ENCODE measurements at places on chromosomes 2 and 18.
A peak's percentile ranks its signal among the peaks of the same experiment; 100 is the strongest.

DNA sequence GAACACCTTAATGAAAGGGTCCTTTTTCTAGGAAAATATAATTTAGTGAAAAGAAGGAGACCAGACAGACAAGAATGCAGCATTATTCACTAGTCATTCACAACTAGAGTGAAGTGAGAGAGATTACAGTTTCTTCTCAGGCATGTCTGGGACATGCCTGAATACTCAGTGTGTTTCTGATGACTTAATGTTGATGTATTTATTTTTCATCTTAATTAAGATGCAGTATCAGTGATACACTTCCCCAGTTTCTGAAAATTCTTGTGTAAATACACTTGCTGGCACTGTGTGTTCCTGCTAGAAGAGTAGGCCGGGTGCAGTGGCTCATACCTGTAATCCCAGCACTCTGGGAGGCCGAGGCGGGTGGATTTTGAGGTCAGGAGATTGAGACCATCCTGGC is 143.6 kb downstream of the MYO3B start:
- DNase-seq = no peak

- peak; percentile 36 for DNase-seq
Measured at GRCh38 chr18:2881088-2881839, 34.5 kb downstream of the EMILIN2 start.

GRCh38 chr2:99485824-99486223 is 4.0 kb downstream of the REV1 start:
- DNase-seq = no peak

GRCh38 chr2:170905864-170906263 is 23.2 kb upstream of the GORASP2 start:
- DNase-seq = no peak

DNA sequence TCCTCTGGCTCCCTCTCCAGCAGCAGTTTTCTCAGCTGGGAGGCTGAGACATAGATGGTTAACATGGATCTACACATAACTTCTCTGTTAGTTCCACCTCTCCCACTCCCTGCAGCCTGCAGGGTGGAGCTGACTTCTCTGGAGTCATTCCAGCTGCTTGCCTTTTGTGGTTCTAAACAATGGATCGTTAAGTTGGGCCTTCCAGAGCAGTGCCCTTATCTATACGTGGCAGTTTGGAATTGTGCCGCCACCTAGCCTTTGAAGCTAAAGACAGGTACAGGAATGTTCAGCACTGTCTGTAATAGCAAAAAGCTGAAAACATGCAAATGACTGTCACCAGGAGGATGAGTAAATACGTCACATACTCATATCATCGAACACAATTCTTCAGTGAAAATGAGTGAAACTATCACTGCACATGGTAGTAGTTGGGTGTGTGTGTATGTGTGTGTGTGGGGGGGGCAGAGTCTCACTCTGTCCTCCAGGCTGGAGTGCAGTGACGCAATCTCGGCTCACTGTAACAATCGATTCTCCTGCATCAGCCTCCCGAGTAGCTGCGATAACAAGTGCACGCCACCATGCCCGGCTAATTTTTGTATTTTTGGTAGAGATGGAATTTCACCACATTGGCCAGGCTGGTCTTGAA is 50.3 kb downstream of the SH2D6 start:
- DNase-seq = peak; percentile 75

DNA sequence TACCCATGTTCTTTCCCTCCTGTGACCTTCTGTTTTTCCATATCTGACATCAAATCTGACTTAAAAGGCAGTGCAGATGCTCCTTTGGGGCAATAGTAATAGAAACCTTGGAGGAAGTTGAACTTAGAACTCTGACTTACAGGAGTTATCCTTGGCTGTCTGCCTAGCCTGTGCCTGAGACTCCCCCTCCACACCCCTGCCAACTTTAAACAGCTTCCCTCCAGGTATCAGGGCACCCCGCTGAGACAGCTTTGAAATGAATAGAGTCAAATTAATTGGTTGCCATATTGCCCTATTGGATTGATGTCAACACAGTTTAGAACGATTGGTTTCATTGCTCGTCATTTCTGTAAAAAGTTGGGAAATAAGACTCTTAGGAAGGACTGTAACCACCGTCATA is 322.0 kb downstream of the PRKCE start:
- no peak for DNase-seq

- DNase-seq = no peak
Measured at GRCh38 chr2:20665243-20666004, 1.5 kb upstream of the GDF7 start.

GRCh38 chr2:207766697-207767460 is 2.8 kb downstream of the FZD5 start:
- DNase-seq = peak; percentile 71

GRCh38 chr18:12645751-12646203 is 12.1 kb downstream of the SPIRE1 start:
- DNase-seq = no peak

- no peak for DNase-seq
Measured at GRCh38 chr2:10941383-10941782, 29.6 kb downstream of the KCNF1 start.

DNA sequence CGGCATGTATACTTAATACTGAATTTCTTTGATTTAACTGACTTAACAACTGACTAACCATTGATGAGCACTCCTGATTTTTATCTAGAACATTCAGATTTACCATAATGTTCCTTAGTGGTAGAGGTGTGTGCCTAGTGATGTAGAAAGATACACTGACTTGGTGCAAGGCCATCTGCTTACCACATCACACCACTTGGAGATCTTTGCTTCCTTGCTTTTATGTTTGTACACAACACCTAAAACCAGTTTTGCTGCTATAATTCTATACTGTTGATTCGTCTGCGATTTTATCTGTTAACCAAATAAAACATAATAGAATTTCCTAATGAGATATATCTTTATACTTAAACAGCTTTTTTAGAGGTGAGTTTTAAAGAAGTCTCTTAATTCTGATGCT is 3.9 kb upstream of the FARP2 start:
- DNase-seq = no peak

DNA sequence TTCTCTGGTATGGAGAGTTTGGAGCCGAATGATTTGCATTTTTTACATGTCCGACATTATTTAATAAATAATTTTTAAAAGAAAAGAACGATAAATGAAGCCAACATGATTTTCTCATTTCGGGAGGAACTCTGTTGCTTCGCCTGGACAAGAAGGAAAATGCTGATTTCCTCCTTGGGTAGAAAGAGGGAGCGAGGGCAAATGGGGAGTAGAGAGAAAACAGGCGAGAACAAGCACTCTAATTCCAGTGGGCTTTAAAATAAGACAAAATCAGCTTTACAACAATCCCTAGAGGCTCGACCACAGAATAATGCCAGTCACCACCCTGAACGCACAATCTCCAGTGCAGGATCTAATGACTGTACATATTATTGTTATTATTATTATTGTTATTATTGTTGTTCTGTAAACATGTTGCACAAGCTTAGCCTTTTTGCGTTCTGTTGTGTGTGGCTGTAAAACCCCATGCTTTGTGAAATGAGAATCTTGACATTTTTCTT is 3.7 kb downstream of the DLX1 start:
- DNase-seq = no peak

- DNase-seq = no peak
Measured at GRCh38 chr2:151481744-151482143, 72.0 kb downstream of the RIF1 start.

- peak; percentile 37 for DNase-seq
Measured at GRCh38 chr18:48019557-48020325, 89.3 kb upstream of the SMAD2 start.

DNA sequence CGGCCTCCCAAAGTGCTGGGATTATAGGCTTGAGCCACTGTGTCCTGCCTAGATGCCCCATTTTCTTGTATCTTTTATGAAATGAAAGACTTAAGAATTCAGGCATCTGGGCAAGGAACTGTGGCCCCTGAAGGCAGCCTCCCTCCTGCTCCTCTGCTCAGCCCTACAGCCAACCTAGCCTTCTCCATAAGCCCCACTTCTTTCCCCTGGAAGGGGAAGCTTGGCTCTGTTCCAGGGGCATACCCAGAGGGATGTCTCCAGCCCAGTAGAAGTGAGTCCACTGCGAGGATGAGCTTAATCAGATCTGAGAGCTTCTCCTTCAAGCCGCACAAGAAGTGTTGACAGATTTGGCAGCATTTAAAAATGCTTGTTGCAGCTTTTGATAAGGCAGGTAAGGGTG is 39.7 kb downstream of the RHOB start:
- no peak for DNase-seq

- peak; percentile 59 for DNase-seq
Measured at GRCh38 chr2:186590759-186591505, 1.1 kb downstream of the ITGAV start.

GRCh38 chr2:145644820-145645302 is 1124.9 kb upstream of the ZEB2 start:
- no peak for DNase-seq

GRCh38 chr2:160940271-160940670 is 220.0 kb upstream of the TANK start:
- no peak for DNase-seq

- no peak for DNase-seq
Measured at GRCh38 chr2:39778233-39778632, 825 bp downstream of the THUMPD2 start.

- DNase-seq = no peak
Measured at GRCh38 chr2:58054264-58054663, 7.7 kb downstream of the VRK2 start.

- DNase-seq = no peak
Measured at GRCh38 chr2:56009758-56010458, 86.3 kb upstream of the EFEMP1 start.

GRCh38 chr18:59986139-59986538 is 86.3 kb downstream of the PMAIP1 start:
- no peak for DNase-seq

DNA sequence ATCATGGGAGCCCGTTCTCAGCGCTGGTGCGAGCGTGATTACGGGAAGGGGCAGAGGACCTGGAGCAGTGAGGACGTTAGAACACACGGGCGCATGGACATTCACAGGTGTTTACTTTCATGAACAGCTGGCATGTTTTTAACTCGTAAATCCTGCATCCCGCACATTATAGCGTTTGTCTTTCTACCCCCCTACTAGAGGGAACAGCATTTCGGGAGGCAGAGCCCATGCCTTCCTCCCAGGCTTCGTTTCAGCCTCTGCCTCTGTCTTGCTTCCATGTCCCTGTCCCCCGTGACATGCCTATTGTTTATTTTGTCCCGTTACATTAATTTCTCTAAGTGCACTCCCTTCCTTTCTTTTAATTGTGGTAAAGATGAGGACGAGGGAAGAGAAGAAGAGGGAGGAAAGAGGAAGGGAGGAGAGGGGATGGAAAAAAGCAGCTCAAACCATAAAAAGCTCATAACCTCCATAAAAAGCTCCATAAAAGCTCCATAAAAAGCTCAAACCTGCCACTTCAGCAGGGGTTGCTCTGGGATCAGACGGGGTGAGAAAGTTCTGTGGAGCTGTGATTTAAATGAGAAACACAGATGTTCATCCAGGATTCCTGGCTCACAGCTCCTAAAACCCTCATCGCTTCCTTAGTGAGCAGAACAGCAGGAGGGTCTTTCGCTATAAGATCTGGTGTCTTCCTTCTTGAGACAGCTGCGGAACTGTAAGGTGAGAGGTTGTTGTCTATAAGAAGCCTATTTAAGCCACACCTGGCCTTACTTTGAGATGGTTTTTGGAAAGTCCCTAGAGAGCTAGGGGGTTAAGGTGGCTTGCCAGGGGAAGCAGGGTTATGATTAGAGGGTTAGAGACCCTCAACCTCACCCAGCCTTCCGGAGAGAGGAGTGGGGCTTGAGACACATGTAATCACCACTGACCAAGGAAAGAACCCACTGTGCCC is 66.6 kb upstream of the SNTG2 start:
- DNase-seq = peak; percentile 31

- peak; percentile 73 for DNase-seq
Measured at GRCh38 chr2:29010946-29011345, 29.8 kb downstream of the TOGARAM2 start.

DNA sequence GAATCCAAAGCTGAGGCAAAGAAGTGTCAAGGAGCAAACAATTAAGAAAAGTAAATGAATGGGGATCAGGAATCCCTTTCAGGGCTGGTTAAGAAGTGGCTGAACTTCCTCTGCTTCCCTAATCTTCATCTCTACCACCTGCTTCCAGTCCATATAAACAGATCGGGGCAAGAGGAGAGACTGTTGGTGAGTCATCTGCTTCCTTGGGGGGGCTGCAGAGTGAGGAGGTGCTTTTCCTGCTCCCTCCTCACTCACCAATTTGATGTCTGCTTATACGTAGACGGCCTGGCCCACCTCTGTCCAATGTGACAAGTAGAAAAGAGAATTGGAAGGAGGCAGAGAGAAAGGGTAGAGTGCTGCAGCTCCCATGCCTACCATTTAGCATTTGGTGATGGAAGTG is 68.4 kb downstream of the NAB1 start:
- no peak for DNase-seq

GRCh38 chr2:163657281-163657656 is 78.5 kb downstream of the FIGN start:
- DNase-seq = no peak

DNA sequence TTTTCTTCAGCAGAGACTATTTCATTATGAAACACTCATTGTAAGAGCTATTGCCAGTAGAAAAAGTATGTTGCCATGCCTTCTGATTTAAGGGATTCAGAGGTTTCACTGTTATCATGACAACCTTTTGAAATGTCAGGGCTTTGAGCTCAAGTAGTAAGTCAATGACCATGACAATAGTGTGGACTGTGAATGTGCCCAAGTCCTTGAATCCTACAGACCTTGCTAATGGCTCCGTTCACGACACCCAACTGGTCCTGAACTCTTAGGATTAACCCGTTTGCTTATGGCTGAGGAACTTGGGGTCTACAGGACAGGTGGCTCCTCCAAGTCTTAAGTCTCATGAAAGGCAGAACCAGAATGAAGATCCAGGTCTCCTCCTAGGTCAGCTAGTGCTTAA is 17.6 kb upstream of the KIDINS220 start:
- DNase-seq = no peak

DNA sequence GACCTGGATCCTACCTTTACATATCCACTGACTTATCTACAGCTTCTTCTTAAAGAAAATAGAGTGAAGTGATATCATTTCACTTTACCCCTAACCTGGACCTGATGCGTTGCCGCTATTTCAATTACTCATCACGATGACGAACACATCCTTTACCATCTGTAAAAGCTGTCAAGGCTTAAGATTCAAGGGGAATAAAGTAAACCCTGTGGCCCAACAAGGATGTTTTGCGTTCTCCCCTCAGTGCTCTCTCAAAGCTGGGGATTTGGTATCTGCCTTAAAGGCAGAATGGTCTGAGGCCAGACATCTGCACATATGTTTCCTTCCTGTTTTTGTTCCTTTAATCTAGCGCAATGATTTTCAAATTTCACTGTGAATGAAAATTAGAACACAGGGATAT is 100.1 kb upstream of the KLF7 start:
- no peak for DNase-seq

All from islet precursor cell (in vitro differentiated cells).